ENCODE measurements at places on chromosomes 1 and 21.

GRCh38 chr1:37808369-37809319, 636 bp upstream of the YRDC start:
- DNase-seq, result peak; percentile 86

DNA sequence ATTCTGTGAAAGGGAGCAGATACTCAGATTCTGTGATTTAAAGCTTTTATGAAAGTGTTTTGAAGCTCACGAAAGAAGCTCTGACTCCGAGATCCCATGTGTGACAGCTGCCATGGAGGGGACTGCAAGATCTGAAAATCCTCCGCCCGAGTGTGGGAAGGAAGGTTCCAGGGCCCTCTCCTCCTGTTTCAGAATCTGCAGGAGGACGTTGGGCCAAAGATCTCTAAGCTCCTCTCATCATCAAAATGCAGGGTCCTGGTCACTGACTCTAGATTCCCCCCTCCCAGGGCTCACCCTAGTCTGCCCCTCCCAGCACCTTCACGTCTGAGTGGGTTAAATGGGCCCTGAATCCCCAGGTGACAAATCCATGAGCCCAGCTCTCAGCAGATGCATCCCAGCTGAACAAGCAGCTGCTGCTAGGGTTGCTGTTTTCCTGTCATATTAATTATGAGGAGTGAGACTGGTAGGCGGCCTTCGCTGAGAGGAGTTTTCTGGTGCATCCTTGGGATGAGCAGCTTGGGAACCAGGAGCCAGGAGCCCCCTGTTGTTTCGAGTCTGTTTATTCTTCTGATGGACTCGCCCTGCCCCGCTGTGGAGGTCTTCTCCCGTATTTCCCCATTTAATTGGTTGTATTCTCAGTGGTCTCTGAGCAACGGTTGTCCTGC, 402.0 kb downstream of the MATN1 start:
- DNase-seq, result peak; percentile 88

DNA sequence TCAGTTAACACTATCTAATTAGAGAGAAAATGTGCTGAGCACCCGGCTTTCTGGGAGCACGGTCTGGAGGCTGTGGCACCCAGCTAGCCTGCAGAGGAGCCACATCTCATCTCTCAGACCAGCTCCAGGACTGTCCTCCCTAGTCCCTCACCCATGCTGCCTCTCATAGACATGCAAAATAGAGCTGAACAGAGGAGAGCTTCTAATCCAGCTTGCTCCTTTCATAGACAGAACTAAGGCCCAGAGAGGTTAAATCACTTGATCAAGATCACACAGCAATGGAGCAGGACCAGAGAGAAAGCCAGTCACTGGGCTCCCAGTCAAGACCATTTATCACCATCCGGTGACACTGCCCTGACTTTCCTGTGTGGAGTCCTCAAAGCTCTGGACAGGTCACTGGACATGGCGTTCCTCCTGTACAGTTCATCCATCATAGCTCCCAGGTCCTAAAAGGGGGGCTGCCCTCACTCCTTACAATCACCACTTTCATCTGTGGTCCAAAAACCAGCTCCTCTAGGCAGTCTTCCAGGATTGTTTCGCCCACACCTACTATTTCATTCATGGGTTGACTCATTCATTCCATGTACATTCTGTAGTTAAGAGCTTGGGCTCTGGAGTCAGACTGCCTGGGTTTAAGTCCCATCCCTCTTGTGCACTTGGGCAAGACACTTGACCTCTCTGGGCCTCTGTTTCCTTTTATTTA, 8.8 kb upstream of the CAMK2N1 start:
- no peak for DNase-seq

- DNase-seq, result no peak
Observed at GRCh38 chr1:43538969-43539368, 8.3 kb downstream of the PTPRF start.

DNA sequence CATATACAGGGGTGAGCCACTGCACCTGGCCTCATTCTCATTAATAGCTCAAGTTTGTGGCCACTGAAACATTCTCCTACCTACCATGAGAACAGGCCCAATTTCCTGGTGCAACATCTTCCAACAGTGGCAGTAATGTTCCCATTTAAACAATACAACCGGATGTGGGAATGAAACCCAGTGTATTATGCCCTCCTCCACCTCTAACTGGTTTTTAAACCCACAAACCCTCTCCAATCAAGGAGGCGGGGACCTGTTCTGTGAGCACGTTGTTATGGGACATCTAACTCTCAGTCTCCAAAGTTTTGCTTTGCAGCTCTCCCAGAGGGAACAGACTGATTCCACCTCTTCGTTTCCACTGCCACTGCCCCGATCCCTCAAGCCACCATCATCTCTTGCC, 2.6 kb downstream of the CTNNBIP1 start:
- DNase-seq, result no peak

DNA sequence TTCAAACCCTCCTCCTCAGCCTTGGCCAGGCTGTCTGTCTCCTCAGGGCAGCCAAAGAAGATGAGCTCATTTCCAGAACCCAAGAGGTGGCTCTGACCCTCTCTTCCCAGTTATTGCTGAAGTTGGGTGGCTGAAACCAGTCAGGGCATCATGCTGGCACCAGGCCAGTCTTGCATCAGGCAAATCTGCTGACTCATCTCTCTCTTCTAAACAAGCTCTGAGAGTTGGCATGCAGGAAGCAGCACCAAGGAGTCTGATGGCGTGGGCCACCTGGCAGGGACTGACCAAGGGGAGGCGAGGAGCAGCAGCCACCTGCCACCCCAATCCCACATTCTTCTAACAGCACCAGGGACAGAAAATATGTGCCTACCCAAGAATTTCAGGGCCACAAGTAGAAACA, 104.8 kb upstream of the ATP1A1 start:
- peak; percentile 6 for DNase-seq

DNA sequence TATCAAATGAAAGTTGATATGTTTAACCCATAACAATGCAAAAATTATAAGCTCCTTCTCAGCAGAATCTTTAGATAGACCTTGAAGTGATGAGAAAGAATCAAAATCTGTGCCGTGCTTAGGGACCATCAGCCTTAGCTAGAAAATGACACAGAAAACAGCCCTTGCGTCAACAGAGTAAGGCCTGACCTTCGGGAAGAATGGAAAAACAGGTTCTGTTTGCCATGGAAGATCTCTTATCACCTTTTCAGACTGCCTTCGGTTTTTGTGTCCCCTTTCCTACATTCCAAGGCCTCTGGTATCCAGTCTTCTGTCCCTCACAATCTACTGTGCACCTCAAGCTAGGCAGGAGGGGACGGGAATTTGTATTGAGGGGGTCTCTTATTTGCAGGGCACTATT, 37.6 kb upstream of the DPT start:
- DNase-seq, result no peak

DNA sequence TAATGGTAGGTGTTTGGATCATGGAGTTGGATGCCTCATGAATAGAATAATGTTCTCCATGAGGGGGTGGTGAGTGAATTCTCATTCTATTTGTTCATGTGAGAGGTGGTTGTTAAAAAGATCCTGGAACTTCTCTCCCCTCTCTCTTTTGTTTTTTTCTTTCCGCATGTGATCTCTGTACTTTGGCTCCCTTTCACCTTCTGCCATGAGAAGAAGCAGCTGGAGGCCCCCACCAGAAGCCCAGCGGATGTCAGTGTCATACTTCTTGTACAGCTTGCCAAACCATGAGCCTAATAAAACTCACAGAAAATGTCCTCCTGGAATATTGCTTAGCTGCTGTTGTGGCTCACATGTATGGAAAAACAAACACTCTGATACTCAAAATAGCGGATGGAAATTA, 1212.3 kb upstream of the NCAM2 start:
- DNase-seq, result peak; percentile 4

DNA sequence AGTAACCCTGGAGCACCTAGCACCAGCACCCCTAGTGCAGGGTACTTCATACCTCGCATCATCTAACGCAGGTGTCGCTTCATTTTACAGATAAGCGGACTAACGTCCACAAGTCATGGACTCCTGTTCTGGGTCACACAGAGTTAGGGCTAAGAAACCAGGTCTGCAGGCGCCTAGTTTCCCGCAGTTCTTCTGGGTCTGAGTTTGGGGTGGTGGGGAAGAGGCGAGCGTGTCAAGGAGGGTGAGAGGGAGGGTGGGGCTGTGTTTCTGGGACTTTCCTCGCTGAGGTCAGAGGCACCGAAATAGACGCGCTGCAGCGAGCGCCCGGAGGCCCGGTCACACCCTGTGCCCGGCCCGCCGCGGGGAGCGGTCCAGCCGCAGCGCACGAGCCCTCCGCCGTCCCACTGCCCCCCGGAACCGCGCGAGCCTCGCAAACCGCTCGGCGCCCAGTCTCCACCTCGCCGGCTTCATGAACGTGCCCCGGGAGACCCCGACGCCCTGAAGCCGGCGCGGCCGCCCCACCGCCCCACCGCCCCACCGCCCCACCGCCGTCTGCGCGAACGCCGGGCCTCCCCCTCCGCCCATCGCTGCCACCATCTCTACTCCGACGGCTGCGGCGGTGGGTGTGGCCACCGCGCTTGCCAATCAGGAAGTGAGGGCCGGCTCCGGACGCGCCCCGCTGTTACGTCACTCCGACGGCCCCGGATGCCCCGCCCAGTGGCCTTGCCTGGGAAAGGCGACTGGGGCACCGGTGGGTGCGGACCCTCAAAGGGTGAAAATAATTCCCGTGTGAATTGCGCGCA, 12.3 kb downstream of the IFI6 start:
- peak; percentile 82 for DNase-seq

DNA sequence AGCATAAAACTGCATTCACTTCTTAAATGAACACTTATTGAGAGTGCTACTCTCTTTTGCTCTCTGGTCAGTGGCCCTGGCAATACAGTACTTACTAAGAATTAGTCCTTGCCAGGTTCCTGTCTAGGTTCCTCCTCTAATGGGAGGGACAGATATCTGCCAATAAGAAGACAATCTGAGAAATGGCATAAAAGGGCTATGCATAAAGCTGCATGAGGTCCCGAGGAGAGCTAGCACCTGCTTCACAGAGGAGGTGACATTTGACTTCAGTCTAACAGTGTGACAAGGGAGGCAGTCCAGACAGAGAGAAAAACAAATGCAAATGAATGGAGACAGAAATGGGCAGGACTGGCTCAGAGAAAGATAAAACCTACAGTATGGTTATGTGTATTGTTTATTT, 357.1 kb upstream of the SGIP1 start:
- DNase-seq, result no peak

DNA sequence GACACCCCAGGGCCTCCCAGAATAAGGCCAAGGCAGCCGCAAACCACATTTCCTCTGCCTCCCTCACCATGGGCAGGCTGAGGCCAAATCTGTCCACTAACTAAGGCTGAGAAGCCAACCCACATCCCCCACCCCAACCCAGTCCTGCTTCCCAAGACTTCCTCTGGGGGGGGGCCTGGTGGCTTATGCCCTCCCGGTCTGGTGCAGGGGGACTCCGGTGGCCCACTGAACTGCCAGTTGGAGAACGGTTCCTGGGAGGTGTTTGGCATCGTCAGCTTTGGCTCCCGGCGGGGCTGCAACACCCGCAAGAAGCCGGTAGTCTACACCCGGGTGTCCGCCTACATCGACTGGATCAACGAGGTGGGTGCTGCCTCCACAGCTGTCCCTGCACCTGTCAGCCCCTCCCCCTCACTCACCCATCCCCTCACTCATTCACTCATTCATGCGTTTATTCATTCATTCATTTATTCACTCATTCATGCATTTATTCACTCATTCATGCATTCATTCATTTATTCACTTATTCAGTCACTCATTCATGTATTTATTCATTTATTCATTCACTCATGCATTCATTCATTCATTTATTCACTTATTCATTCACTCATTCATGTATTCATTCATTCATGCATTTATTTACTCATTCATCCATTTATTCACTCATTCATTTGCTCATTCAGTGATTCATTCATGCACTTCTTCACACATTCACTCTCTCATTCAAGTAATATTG, 7.3 kb downstream of the CTRC start:
- DNase-seq, result no peak

DNA sequence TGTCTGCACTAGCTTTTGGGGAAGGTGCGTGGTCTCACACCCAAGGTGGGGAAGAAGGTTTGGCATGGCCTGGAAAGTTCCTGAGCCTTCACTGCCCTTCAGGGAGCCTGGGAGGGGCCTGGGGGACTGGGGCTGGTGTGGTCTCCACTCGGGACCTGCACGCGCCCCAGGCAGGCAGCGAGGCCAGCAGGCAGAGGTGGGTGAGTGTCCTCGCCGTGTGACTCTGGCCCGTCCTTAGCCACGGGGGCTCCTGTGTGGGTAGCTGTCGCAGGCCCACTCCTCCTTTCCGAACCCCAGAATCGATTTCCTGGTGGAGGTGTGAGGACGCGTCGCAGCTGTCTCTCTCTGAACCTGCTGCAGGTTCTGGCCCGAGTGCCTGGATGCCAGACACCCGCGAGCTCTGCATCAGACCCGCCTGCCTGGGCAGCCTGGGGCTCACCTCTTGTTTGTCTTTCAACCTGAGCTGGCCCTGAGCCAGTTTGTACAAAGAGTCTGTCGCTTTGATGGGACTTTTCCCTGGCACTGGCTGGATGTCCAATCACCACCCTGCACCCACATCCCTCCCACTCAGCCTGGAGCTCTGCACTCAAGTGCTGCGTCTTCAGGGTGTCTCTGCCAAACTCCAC, 36.0 kb upstream of the SLC19A1 start:
- DNase-seq, result peak; percentile 46

- DNase-seq, result no peak
Observed at GRCh38 chr1:82752046-82752445, 951.3 kb downstream of the ADGRL2 start.

DNA sequence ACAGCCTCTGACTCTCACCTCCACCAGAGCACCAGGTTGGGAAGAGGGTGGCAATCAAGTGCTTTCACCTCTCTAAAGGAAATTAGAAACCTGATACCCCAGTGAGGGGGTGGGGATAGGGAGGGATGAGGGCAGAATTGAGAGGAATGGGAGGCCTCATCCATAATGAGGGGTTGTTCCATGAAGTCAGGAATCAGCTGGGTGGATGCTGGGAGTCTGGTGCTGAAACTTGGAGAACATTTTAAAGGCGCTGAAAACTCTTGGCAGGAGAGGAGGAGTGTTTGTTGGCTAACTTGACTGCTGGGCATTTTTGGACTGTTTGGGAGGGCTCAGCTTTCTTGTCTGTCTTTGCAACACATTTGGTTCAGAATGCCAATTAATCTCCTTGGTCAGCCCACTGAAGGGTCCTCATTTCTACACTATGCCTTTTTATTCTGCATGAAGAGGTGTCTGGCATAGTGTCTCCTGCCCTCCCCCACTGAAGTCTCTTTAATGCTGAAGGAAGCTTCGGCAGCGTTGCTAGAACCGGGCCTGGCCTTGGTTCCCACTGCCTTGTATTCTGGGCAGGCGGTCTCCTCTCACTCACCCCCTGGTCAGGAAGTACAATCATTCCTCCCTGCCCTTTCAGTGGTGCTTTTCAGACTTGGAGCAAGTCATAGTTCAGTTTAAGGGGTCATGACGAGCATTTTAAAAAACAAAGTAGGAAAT, 2.2 kb downstream of the PHGDH start:
- peak; percentile 65 for DNase-seq

DNA sequence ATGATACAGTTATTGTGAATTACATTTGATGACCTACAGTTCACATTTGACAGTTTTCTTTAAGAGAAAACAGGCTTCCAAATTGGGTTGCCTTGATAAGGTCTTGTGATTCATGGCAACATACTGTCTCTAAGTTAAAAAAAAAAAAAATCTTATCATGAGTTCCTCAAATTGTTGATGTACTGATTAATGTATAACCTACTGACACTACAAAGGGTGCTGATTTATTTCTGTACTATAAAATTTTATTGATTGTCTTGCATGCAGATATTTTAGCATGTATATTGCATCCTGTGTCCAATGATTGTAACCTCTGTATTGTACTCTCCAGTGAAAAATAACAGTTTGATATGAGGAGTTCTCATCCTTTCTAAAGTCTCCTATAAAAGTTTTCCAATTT, 197.3 kb upstream of the IVNS1ABP start:
- no peak for DNase-seq

GRCh38 chr1:192958350-192958749, 100.8 kb downstream of the UCHL5 start:
- no peak for DNase-seq

GRCh38 chr1:114134518-114134917, 19.2 kb downstream of the SYT6 start:
- no peak for DNase-seq
